IPS DF 6.9 (cell line): ENCODE measurements at places on chromosomes 12 and 14.

- no peak for DNase-seq
These were observed 114.6 kb downstream of the TMEM132C start for GRCh38 chr12:128381541-128381940.

- DNase-seq: no peak
These were observed 13.7 kb downstream of the FLVCR2 start for GRCh38 chr14:75591987-75592575.

- no peak for DNase-seq
These were observed 36.2 kb downstream of the TMEM120B start for GRCh38 chr12:121748571-121749265.

DNA sequence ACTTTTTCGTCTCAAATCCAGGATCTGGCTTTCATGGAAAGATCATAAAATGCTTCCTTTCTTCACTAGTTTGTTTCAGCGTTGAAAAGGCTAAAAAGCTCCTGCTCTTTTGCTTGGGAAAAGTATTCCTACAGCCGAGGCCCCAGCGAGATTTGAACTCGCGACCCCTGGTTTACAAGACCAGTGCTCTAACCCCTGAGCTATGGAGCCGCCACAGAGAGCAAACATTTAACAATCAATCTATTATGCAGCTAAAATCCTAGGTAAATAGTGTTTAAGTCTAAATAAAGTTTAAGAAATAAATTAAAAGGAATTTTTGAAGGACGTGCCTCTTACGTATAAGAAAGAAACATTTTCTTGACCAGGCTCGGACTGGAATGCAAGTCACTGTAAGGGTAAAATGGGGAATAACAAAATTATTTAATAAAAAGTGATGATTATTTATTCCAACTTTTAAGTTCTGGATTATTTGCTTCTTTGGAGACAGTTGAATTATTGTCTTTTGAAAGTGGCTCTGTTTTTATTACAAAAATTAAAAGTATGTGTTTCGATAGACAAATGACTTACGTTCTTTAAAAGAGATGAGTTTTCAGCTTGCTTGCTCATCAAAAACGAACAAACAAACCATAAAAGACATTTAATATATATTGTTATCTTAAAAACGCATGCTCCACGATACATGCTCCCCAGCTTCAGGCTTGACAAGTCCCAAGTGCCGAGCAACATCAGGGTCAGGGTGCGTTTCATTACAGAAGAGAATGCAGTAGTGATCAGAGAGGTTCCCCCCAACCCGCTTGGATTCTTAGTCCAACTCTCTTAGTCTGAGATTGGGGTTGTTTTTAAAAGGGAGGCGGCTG, 10.2 kb downstream of the OR6S1 start:
- DNase-seq: no peak

GRCh38 chr12:76864791-76865400, 13.9 kb downstream of the CSRP2 start:
- no peak for DNase-seq

DNA sequence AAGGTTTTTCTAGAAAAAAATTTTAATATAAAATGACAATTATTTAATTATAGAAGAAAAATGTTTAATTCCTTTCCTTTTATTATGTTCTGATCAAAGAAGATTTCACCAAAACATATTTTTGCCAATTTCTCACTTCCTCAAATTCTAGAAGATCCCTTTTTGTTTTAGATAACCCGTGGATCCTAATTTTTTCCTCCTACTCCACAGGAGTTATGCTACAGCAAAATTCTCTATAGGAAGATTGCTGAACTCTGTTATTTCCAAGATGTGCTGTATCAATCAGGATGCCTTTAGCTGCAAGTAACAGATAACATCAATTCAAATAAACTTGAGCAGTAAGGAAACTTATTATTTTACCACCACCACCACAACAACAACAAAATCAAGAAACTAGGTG, 3.8 kb upstream of the SNX6 start:
- no peak for DNase-seq

- DNase-seq: no peak
These were observed 219.8 kb upstream of the CDKN3 start for GRCh38 chr14:54177019-54177418.

DNA sequence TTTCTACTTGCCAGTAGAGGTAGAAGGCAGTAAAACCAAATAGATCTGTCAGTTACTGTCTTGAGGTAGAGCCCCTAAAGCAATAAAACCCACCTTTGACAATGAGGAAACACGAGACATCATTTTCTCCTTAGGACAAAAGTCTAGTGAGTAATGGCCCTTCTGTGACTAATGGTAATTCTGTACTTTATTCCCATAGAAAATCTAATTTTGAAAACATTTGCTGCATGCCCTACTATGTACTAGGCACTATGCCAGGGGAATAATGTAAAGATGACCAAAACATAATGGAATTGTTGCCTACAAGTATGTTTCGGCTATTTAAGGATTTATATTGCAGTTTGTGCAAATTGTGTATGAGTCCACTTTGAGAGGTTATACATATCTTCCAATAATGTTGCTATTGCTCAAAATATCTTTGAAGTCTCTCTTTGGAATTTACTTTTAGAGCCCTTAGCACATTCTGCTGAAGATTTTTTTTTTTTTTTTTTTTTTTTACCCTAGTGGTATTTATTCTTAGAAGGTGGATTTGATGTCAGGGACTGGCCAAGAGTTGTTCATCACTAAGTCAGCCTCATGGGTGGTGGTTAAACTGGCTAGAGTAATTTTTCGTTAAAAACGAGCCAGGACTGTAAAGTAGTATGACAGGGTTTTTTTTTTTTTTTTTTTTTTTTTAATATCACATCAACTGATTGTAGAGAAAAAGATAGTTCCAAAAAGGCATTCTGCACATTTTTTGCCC, 109.7 kb downstream of the CRADD start:
- no peak for DNase-seq

GRCh38 chr12:89827592-89827991, 119.0 kb upstream of the ATP2B1 start:
- DNase-seq: no peak

DNA sequence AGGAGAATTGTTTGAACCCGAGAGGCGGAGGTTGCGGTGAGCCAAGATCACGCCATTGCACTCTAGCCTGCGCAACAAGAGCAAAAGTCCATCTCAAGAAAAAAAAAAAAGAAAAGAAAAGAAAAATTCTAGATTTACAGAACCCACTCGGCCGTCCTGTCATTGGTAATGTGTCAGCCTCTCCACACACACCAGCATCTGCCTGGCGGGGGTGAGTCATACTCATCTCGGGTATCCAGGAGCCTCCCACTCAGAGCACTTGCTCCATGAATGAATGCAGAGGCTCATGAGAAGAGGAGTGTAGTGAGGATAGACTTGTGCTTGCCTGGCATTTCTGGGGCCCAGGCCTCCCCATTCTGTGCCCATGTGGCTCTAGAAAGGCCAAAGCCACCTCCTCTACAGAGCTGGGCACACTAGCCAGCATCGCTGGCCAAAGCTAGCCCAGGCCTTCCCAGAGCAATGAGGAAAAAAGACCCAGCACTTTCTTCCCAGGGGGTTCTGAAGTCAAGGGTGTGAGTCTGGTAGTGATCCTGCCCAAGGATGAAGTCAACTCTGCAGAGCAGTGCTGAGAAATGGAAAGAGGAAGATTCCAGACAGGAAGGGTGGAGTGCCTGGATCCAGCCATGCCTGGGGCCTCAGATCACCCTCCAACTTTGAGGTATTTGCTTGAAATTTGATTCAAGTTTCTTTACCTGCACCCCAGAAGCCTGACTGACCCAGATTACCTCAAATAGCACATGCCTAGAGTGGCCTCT, 31.2 kb upstream of the KLC1 start:
- no peak for DNase-seq

- DNase-seq: no peak
These were observed 234.8 kb downstream of the DUSP6 start for GRCh38 chr12:89117448-89118034.

DNA sequence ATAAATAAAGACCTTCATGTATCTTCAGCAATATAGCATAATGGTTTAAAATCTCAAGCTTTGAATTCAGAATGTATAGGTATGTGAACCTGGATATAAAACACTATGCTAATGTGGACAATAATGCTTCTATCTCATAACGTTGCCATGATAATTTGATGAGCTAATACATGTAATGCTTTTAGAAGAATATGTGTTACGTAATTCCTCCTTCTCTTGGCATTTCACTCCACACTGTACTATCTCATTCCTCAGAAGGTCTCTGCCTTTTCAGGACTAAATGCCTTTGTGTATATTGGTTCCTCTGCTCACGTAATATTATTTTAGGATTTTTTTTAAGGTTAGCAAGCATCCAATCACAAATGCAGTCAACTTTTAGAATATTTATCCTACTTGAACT, 86.5 kb downstream of the FOXA1 start:
- DNase-seq: no peak

DNA sequence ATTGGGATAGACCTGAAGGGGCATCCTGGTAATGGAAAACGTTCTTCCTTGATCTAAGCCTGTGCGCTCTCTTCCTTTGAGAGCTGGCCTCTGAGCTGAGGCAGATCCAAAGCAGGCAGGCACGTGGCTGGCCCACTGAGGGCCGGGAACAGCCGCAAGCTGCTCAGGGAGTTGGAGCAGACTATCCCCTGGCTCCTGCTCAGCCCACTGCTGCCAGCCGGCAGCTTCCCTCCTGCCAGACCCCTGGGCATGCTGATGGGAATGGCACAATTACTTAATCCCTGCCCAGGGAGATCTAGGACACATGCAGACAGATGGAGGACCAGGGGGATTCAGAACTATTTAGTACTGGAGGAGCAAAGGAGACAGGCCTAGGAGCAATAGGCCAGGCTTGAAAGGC, 14.4 kb downstream of the NEUROD4 start:
- DNase-seq: no peak

- no peak for DNase-seq
These were observed 144.1 kb upstream of the PTPRQ start for GRCh38 chr12:80299976-80300375.
